Stimulated activated CD4-positive, alpha-beta T cell treated with anti-CD3 and anti-CD28 coated beads, TNF-alpha, amount 100 ng/mL, for 1 hour (primary cell): ENCODE measurements at places on chromosomes 1 and 21.
A peak's percentile ranks its signal among the peaks of the same experiment; 100 is the strongest.

DNA sequence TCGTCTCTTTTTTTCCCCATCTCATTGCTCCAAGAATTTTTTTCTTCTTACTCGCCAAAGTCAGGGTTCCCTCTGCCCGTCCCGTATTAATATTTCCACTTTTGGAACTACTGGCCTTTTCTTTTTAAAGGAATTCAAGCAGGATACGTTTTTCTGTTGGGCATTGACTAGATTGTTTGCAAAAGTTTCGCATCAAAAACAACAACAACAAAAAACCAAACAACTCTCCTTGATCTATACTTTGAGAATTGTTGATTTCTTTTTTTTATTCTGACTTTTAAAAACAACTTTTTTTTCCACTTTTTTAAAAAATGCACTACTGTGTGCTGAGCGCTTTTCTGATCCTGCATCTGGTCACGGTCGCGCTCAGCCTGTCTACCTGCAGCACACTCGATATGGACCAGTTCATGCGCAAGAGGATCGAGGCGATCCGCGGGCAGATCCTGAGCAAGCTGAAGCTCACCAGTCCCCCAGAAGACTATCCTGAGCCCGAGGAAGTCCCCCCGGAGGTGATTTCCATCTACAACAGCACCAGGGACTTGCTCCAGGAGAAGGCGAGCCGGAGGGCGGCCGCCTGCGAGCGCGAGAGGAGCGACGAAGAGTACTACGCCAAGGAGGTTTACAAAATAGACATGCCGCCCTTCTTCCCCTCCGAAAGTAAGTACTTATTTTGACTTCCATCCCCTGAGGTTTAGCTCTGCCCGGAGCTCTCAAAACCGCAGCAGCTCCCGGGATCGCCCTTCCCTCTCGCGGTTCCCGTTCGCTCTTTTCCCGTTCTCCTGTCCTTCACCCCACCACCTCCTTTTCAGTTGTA is 1.5 kb downstream of the TGFB2 start:
- no peak for DNase-seq

- no peak for DNase-seq
Measured at GRCh38 chr21:41666641-41667081, 100.2 kb downstream of the RIPK4 start.

GRCh38 chr1:231108516-231109302 is 53.1 kb upstream of the TRIM67 start:
- no peak for DNase-seq

GRCh38 chr1:1558591-1558990 is 16.1 kb downstream of the SSU72 start:
- no peak for DNase-seq

GRCh38 chr1:234616644-234617043 is 6.7 kb upstream of the IRF2BP2 start:
- no peak for DNase-seq

GRCh38 chr1:158324395-158324794 is 6.9 kb downstream of the CD1B start:
- no peak for DNase-seq

- DNase-seq, result no peak
Measured at GRCh38 chr1:166272851-166273250, 106.0 kb upstream of the FAM78B start.

DNA sequence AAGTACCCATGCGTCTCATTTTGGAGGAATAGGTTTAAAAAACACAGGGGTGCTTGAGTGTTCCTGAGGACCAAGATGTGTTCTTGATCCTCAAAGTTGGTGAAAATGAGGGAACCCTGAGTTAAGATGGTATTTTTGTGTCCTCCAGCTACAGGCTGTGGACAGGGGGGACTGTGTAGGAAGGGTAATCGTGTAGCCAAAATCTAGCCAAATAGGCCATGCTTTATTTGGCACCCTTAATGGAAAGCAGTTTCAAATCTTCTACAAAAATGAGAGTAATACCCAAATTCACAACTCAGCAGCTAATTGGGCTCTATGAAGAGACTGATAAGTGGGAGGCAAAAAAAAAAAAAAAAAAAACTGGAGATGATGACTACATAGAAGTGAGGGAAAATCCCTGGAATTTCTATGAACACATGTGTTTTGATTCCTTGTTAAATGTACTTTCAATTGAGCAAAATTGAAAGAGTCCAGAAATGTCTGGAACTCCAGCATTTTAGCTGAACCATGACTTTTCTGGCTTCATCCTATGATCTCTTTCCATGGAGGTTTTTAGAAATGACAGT is 470 bp downstream of the HSD11B1 start:
- no peak for DNase-seq

DNA sequence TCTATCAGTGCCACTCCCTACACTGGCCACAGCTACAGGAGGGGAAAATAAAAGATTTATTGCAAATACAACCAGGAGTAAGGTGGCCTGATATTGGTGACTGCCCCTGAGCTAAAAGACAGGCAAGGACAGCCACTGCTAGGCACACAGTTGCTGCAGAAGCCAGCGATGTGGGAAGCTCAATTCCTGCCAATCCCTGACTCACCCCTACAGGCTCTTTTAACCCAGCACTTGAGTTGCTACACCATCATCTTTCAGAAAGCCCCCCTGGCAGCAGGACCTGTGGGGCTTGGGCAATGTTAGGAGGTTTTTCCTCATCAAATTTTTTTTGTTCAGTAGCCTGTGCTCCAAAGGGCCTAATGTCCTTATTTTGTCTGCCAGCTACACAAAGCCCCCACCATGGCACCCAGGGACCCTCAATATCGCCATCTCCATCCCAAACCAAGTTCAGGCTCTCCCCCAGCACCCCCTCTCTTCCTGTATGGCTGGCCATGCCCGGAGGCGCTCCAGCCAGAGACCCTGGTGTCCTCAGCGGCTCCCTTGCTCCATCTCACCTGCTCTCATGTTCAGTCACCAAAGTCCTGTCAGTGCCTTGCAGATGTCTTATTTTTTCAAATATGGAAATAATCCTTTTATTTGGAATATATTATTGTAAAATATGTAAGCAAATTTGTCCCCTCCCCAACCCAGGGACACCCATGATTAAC is 13.4 kb downstream of the CLEC20A start:
- DNase-seq, result no peak

DNA sequence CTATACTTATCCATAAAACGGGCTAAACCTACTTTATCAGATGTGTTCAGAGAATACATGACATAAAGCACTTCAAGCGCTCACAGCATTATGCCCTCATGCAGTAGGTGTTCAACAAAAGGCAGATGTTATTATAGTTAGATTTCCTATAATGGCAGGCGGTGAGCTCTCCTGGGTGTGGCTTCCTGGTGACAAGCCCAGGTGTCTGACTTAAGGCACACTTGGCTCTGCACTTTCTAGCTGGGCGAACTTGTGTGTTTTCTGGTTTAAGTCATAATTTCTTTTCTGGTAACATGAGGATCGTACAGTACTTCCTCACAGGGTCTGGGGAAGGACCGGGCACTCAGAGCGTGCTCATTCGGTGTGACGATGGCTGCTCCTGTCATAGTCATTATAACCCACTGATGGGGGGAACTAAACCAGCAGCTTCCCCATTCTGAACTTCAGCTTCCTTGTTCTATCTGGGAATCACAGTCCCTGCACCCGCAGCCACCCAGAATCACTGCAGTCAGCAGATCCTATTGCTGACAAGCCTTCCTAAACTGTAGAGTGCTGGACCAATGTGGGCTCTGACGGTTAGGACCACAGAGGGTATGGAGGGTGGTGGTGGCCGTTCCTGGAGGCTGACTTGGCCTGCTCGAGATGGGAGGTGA is 52.8 kb downstream of the IGSF21 start:
- DNase-seq, result no peak

DNA sequence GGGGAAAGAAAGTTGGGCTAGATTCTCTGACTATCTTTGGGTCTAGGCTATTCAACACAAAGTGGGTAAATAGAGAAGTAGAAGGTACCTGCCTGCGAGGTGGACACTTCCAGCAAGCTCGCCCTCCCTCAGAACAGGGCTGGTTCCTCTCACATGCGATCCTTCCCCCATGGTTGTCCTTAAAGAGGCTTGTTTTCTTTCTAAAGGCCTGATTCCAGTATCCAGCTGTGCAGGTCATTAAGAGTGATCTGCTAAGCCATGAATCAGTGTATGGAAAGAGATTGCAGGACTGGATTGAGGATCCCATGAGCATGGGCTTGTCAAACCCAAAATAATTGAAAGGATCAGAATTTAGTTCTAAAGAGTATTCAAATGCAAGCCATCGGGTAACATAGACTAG is 189.0 kb downstream of the URB2 start:
- DNase-seq, result no peak

- DNase-seq, result no peak
Measured at GRCh38 chr1:2383576-2383975, 7.8 kb downstream of the MORN1 start.

DNA sequence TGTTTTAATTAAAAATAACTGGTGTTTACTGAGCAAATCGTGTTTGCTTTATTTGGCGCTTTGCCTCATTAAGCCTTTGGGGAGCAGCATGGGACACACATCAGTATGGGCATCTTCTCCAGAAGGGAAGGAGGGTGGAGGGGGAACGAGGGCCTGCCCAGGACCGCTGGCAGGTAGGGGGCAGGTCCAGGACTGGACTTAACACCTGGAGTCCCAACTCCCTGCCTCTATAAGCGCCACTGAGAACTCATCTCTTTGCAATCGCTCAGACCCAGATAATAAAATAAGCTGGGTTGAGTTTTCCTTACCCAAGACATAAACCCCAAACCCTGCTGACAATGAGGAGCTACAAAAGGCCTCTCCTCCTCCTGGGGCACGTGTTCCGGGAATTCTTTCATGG is 15.1 kb downstream of the ABCG1 start:
- no peak for DNase-seq

- DNase-seq, result no peak
Measured at GRCh38 chr1:210394281-210394821, 65.6 kb downstream of the HHAT start.

DNA sequence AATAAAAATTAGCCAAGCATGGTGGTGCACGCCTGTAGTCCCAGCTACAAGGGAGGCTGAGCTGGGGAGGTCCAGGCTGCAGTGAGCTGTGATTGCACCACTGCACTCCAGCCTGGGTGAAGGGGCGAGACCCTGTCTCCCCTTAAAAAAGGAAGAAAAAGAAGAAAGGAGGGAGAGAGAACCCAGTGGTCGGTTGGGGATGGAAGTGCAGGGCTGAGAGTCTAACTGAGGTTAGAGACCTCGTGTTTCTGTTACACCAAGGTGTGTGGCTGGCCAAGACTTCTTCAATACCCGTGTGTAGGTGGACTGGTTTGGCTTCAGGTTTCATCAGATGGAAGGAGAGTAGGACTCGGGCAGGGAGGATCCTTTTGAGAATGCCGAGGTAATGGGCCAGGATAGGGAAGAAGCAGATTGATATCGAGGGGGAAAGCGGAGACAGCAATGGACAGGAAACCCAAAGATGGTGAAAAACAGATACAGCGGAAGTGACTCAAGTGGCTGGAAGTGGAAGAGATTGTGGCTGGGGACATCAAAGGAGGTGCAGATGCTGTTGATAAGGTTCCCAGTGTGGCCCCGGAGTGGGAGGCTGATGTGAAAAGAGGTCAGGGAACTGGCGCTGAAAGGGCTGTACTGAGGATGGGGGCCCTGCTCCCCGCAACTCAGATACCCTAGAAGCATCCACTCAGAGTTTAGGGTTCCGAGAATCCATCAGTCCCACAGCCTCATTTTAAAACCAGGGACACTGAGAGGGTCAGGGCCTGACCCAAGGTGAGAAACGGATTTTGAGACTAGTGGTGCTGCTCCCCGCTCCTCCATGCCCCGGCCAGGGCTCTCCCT is 681 bp upstream of the UBXN10 start:
- DNase-seq, result peak; percentile 16

- DNase-seq, result no peak
Measured at GRCh38 chr1:69551476-69552324, 16.0 kb upstream of the LRRC7 start.

- DNase-seq, result no peak
Measured at GRCh38 chr1:161725908-161726472, 4.6 kb downstream of the FCRLB start.

GRCh38 chr1:53592521-53592982 is 133.4 kb downstream of the DMRTB1 start:
- no peak for DNase-seq

DNA sequence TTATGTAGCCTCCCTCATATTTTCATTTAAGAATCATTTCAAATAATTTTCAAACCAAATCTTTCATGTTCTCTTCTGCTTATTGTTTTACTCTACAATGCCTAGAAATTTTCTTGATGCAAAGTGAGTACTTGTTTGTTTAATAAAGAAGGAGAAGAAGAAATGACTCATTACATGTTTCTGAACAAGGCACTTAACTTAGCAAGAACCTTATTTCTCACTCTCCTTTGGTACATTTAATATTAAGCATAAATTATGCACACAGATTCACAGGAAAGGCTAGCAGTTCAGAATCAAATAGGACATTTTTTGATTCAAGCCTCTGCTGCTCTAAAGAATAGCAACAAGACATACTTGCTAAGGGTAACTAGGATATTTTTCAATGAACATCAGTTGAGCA is 9.1 kb downstream of the SCYL3 start:
- no peak for DNase-seq

DNA sequence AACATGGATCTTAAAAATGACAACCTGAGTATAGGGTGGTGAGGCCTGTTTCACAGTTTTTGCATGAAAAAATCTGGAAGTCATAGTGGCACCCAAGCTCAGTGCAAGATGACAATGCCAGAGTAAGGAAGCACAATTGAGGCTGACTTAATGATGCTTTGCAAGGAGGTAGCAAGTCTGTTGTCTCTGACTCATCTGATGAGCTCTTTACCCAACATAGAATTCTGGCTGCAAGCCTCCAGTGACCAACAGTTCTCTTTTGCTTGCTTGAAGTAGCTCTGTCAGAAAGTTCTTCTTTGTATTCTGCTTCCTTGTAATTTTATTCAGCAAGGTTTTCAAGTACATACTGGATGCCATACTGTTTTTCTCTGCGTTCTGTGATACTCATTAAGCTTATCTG is 117.1 kb downstream of the FOXD2 start:
- no peak for DNase-seq

DNA sequence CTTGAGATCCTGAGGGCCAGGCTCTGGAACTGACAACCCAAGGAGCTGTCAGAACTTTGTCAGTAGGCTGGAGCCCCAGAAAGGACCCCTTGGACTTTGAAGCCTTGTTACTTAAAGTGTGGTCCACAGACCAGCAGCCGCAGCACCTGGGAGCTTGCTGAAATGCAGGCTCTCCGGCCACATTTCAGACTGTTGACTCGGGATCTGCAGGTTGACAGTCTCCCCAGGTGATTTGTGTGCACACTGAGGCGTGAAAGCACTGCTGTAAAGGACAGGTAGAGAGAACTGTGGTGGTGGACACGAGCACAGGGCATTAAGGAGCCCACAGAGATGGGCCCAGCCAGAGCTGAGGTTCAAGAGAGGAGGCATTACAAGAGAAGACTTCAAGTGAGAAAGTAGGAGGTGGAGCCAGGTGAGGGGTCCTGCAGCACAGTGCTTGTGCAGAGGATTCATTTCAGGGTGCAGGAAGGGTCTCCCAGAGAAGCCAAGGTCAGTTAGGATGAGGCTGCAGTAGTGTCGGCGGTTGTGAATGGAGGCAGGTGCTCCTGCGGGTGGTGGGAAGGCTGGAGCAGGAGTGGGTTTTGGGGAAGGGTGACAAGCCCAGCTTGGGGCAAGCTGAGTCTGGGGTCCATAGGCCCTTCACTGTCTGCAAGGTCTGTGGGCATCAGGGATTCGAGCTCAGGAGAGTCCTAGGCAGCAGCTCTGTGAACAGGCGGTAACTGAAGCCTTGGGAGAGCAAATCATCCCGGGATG is 4.6 kb downstream of the HYI start:
- no peak for DNase-seq
